ENCODE measurements at places on chromosomes 3 and 15.

DNA sequence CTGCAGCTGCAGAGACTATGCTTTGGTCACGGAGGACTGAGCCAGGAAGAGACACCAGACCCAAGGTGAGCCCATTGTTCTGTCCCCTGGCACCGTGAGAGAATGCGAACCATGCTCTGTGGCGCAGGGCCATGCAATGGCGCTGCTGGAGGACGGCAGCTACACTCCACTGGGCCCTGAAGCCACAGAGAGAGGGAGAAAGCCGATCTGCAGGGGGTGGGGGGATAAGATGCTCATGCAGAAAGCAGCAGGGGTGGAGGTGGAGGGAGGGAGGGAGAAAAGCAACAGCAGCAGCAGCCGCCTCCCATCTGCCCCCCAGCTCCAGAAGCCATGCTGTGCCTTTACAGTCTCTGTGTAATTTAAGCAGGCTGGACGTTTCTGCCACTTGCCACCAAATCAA lies 5.3 kb downstream of the BDH1 start:
- no peak for DNase-seq

DNA sequence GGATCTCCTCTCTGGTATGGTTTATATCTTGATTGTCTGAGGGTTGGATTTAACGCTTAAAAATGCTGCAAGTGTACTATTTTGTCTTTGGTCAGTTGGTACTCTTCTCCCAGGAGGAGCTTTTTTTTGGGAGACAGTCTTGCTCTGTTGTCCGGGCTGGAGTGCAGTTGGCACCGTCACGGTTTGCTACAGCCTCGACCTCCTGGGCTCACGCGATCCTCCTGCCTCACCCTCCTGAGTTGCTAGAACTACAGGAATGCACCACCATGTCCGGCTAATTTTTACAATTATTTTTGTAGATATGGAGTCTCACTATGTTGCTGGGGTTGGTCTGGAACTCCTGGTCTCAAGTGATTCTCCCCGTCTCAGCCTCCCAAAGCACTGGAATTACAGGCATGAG lies 89.5 kb downstream of the FNDC3B start:
- no peak for DNase-seq

- no peak for DNase-seq
These were observed 1.8 kb upstream of the TGFBR2 start for GRCh38 chr3:30604558-30604957.

- DNase-seq = no peak
These were observed 188.2 kb downstream of the MEGF11 start for GRCh38 chr15:66065325-66065724.

DNA sequence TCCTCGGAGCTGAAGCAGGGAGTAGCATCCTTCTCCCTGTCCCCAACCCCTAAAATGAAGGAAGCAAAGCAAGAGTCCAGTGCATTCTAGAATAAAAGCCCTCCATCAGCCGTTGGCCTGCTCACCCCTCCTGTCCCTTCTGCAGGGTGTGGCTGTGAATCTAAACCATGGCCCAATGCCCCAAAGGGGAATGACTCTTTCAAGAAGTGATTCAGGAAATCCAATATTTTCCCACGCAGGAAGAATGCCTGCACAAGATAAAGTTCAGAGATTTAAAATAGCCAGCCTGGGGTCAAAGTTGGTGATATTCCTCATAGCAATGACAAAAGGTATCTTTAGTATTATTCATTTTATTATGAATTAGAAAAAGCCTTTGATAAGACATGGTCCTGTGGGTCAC lies 38.5 kb downstream of the SLCO2A1 start:
- no peak for DNase-seq

DNA sequence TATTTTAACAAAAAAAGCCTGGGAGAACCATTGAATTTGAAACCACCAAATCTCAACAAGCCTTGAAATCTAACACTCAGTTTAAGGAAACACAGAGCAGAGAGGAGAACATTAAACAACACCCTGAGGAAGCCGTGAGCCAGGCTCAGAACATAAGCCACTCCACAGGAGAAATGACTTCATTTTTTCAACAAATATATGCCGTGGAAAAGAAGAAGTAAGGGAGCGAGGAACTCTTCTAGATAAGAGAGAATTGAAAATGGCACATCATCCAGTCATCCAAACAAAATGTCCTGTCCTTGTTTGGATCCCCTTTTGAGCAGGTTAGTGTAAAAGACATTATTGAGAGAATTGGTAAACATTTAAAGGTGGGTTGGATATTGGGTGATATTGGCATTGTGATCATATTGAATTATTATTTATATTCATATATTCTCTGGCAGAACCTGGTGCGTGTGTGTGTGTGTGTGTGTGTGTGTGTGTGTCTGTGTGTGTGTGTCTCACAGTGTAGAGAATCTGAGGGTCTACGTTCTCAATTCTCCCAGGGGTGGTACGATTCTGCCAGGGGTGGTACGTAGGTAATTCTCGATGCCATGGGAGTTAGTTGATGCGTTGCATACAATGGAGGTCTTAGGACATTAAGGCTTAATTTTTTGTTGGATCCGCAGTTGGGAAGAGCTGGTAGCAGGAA lies 94.4 kb downstream of the ST6GAL1 start:
- no peak for DNase-seq

DNA sequence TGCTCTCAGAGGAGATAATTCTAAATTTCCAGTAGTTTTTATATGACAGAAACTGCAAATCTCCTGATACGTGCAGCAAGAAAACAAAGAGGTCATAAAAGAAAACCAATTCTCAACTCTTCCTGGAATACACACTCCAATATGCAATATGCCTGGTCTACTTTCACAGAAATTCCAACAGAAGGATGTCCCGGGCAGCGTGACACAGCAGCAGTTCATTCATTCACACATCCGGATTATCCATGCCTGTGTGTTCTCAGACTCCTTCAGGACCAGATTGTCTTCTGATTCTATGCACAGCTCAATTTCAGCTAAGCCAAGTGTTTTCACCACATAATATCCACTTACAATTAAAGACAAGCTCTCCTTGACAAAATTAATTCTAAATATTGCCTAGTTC lies 64.3 kb downstream of the FBN1 start:
- DNase-seq = no peak
